ENCODE measurements at places on chromosomes 4 and X.

GRCh38 chrX:136130931-136131833, 16.2 kb upstream of the FHL1 start:
- peak; percentile 92 for DNase-seq

DNA sequence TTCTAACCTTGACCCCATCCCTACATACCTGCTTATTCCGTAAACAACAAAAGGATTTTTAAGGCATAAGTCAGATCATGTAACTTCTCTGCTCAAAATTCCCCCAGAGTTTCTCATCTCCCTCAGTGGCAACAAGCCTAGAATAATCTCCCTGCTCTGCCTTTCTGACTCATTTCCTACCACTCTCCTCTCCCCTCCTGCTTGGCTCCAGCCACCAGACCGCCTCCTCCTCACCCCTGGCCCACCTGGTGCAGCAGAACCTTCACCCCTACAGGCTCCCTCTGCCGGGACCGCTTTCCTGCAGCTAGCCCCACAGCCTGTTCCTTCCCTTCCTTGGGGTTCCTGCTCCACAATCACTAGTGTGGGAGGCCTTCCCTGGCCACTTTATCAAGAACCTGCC, 32.1 kb downstream of the TSPAN5 start:
- peak; percentile 96 for DNase-seq

GRCh38 chr4:33316033-33316432, 2595.9 kb downstream of the PCDH7 start:
- peak; percentile 33 for DNase-seq

- no peak for DNase-seq
Measured at GRCh38 chrX:18946611-18947010, 37.3 kb downstream of the PHKA2 start.

DNA sequence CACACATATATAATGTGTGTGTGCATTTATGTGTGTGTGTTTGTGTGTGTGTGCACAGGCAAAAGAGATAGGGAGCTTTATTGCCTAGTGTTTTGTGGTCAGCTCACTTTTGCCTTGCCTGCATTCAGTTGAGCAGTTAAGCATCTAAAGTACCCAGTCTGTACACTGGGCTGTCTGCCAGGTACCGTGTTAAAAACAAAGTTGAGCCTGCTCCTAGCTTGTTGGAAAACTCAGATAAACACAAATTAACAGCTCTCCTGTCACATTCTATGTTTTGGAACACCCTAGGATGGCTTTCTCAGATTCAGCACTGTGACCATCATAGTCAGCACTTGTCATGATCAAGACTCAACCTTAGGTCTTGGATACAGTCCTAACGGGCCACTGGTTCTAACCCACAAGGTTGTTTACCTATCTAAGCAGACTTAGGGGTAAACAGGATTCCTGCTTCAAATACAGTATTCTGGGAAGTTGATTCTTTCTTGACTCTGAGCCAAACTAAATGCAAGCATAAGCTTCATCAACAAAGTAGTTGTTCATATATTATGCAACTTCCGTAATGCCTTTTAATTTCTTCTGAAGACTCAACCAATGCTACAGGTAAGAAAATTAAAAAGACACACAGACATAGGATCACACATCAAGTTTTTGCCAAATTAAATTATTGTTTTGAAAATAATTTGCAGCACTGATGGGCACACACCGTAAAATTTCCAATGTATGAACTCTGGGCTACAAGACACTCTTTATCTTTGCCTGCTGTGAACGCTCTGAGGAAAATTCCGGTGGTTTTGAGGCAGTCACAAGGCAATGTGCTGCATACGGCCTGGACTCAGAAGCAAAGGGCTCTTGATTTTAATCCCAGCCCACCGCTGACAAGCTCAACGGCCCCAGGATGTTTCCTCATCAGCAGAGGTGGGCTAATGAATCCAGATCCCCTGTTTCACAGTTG, 11.3 kb upstream of the CD99 start:
- peak; percentile 38 for DNase-seq

DNA sequence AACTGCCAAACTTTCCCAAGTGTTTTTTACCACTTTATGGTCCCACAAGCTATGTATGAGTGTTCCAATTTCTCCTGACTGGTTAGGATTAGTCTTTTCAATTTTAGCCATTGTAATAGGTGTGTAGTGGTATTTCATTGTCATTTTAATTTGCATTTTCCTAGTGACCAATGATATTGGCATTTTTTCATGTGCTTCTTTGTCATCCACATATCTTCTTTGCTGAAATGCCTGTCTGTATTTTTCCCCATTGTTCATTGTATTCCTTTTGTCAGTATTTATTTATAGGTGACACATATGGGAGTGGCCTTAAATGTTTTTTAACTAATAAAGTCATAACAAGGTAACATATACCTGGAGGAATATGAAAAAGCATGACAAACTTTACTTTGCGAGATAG, 9.2 kb upstream of the UBE2D3 start:
- DNase-seq, result peak; percentile 46

GRCh38 chr4:59608466-59608865, 1591.7 kb upstream of the ADGRL3 start:
- peak; percentile 17 for DNase-seq

- peak; percentile 100 for DNase-seq
Measured at GRCh38 chr4:81164623-81165416, 50.2 kb downstream of the PRKG2 start.

GRCh38 chr4:123802082-123802645, 405.6 kb downstream of the SPRY1 start:
- DNase-seq, result no peak

- DNase-seq, result no peak
Measured at GRCh38 chr4:137994853-137995252, 247.3 kb downstream of the SLC7A11 start.

- DNase-seq, result no peak
Measured at GRCh38 chr4:136873555-136873954, 658.7 kb downstream of the PCDH18 start.

GRCh38 chrX:43949669-43950068, 23.5 kb downstream of the NDP start:
- no peak for DNase-seq

GRCh38 chr4:97548186-97548585, 595.1 kb downstream of the STPG2 start:
- DNase-seq, result no peak

DNA sequence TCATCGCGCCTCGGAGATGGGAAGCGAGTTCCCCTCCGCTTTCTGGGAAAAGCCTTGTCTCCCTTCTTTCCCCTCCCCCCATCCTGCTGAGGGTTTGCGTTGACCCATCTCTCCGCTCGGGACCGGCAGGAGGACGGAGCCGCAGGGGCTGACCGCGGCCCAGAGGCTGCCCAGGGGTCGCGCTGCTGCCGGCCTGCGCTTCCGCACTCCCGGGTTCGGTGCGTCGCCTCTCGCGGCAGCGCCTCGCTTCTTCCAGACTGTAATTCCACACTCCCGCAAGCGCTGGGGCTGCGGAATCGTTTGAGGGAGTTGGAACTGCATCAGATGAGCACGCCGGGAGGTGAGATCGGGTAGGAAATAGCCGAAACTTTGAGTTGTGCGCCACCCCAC, 88.3 kb downstream of the BCOR start:
- DNase-seq, result no peak

DNA sequence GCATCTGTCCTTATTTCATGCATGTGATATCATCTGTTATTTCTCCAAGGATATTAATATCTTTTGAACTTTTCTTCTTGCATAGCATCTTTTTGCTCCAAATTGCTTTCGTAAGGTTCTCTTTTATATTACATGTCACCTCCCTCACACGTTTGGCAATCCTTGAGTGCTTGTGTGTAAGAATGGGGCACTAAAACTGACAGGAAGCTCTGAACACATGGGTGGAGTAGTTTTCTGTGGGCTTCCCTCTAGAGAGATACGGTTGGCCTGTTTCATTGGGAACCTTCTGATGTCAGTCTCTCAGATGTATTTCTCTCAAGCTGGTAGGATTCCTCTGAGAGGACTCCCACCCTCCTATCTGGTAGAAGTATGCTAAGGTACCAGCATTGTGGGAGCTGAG, 223.0 kb downstream of the MID1 start:
- no peak for DNase-seq

- DNase-seq, result no peak
Measured at GRCh38 chrX:96705905-96706304, 21.3 kb downstream of the DIAPH2 start.

- no peak for DNase-seq
Measured at GRCh38 chrX:134746410-134746785, 88.1 kb upstream of the PLAC1 start.

DNA sequence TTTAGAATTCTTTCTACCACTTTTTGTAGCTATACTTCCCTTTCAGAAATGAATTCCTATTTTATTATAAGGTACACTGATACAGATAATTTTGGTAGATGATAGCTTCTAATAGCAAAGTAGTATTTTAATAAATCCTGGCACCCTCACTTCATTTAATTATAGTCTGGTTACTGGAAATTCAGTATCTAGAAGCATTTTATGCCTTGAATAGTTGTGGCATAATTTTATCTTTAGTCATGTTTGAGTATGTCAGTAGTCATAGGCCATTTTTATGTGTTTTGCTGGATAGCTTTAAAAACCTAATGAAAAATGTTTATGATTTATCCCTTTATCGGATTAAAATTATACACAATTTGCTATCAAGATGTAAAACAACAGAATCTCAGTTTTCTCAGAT, 92.3 kb downstream of the DIAPH2 start:
- DNase-seq, result no peak

DNA sequence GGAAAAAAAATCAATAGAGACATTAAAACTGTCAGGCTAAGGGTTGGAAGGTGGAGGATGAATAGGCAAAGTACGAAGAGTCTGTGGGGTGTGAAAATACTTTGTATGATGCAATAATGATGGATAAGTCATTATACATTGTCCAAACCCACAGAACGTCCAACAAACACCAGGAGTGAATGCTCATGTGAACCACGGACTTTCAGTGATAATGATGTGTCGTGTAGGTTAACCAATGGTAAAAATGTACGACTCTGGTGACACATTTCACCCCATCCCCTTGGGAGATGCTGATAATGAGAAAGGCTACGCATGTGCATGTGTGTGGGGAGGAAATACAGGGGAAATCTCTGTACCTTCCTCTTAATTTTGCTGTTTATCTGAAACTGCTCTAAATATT, 665.2 kb downstream of the FAT4 start:
- no peak for DNase-seq

GRCh38 chrX:131270080-131270479, 19.0 kb downstream of the IGSF1 start:
- DNase-seq, result no peak

- DNase-seq, result no peak
Measured at GRCh38 chr4:181498148-181498547, 745.1 kb upstream of the TENM3 start.

GRCh38 chr4:67198727-67199126, 346.6 kb downstream of the CENPC start:
- peak; percentile 74 for DNase-seq

- DNase-seq, result peak; percentile 61
Measured at GRCh38 chrX:69024931-69025330, 140.3 kb downstream of the PJA1 start.

DNA sequence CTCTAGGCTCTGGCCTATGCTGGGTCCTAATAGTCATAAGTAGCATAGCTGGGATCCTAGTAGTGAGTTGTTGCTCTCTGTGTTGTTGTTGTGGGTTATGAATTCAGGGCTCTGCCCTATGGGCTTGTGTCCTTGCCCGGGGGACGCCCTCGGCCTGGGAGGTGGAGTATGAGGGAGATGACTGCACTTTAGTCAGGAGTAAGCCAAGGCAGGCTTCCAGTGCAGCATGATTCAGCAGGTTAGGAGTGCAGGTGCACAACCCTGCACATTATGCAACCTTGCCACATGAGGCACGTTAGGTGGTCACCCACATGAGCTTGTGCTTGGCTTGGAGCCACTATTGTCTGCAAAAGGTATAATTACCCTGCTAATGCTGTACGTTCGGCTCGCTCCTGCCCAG, 58.4 kb upstream of the CCDC149 start:
- peak; percentile 85 for DNase-seq

DNA sequence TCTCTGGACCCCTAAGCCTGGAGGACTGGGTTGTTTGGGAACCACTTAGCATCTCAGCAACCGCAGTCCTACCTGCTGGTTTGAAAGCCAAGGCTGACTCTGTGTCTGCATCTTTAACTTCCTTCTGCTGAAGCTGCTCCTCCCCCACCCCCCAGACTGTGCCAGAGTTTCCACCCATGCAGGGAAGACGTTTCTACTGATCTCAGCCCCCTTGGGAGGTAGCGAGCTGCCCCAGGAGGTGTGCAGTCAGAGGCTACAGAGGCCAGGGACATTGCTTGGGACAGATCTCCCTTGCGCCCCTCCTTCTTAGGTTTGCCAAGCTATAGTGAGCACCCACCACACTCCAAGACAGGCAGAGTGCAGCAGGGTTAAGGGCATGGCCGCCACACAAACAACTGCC, 4.7 kb upstream of the FATE1 start:
- DNase-seq, result no peak

DNA sequence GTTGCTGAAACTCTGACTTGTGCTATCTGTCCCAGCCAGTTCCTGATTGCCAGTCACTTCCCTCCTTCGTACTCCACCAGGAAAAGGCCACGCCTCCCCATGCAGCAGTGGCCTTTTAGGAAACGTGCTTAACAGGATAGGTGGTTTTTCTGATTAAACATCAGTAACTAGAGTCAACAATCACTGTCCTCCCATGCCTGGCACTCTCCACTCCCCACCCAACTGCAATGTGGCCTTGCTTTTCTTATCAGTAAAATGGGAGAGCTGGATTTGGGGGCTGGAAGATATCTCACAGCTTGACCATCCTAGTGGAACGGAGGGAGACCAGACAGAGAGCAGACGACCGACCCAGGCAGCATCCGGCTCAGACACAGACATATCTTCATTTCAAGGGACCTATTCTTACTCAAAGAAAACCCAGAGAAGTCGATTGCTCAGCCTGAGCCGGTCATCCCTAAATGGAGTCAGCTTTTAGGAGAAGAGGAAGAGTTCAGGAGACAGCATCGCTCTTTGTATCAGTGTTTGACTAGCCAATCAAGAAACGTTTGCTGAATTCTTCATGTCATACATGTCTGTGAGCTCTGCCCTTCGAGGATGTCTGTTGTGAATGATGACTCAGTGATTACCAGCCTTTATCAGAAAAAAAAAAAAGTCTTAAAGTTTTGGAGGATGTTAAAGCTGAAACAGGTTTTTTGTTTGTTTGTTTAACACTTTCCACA, 12.7 kb upstream of the UBA6 start:
- peak; percentile 86 for DNase-seq

DNA sequence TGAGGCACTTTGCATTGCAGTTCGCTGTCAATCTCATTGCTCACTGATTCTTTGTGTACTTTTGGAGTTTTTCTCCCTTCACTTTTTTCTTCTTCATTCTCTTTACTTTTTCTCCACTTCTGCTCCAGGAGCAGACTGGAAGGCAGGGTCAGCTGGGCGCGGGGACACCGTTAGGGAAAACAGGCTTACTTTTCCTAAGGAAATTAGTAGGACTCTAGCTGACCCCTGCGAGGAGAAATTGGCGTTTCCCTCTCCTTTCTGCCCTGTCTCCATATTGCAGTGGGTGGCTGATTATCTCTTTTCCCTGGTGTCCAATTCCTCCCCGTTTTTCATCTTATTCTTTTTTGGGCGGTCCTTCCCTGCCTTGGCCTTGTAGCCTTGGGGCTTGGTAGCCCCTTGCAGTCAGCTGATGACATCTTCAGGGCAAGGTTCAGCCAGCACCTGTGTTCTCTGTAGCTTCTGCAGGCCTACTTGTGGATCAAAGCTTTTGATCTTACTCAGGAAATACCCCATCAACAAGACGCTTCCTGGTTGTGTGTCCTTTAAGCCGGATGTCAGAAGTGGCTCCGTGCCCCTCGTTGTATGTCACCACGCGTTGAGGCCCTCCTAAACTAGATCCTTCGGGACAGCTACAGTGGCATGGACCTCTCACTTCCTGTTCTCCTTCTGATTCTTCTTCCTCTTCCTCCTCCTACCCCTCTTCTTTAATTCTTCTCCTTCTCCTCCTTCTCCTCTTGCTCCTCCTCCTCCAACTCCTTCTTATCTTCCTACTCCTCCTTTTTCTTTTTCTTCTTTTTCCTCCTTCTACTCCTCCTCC, 36.1 kb downstream of the NBDY start:
- DNase-seq, result no peak

All from bronchial epithelial cell (primary cell).